Stimulated activated CD8-positive, alpha-beta memory T cell treated with anti-CD3 and anti-CD28 coated beads, Interleukin-7, amount 100 ng/mL, for 4 hours (primary cell): ENCODE measurements at places on chromosomes 5 and 9.

- DNase-seq, result no peak
Observed at GRCh38 chr5:34789021-34789531, 49.9 kb upstream of the TTC23L start.

- no peak for DNase-seq
Observed at GRCh38 chr9:85168412-85168811, 498.9 kb downstream of the NTRK2 start.

DNA sequence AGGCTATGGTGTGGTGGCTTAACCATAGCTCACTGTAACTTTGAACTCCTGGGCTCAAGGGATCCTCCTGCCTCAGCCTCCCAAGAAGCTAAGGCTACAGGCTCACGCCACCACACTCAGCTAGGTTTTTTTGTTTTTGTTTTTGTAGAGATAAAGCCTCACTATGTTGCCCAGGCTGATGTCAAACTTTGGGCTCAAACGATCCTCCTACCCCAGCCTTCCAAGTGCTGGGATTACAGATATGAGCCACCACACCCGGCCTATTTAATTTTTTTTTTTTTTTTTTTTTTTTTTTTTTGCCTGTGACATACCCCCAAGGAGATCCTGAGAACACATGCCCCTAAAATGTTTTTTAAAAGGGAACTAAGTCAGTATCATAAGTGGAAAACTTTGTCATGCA, 10.4 kb downstream of the FUBP3 start:
- DNase-seq, result no peak

GRCh38 chr5:103804711-103805110, 242.1 kb upstream of the NUDT12 start:
- no peak for DNase-seq

GRCh38 chr5:137344723-137345322, 154.3 kb downstream of the SPOCK1 start:
- no peak for DNase-seq

GRCh38 chr5:77418162-77418561, 74.0 kb downstream of the WDR41 start:
- DNase-seq, result no peak

DNA sequence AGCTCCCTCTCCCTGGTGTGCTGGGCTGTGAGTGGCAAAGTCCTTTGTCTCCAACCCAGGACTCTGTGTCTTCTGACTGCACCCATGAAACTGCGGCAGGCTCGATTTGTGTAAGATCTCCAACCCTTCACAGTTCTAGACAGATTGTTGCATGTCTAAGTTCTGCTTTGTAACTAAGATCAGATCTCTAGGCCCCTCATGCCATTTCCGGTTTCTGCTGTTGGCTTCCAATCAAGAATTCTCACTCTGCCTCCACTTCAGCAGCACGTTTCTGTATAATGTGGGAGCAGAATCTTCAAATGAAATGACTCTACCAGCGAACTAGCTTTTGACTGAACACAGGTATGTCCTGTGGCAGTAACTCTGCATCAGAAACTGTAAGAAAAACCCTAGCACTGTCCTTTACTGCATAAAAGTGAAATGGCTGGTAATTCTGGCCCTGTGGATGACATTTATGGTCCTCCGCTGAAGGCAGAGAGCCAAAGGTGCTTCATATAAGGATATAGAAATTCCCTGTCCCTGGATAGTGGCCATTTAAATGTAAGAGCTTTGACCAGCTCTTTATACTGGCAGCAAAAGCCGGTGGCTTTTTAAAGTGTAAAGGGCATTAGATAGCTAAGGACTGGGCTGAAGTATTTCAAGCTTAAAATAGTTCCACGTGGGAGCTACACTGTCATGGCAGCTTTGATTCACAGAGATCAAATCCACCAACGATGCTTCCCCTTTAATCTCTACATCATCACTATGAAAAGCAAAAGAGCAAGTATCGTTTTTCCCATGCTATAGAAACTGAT, 319.0 kb upstream of the CDH6 start:
- DNase-seq, result no peak

- DNase-seq, result no peak
Observed at GRCh38 chr9:120938851-120939250, 12.3 kb upstream of the TRAF1 start.

DNA sequence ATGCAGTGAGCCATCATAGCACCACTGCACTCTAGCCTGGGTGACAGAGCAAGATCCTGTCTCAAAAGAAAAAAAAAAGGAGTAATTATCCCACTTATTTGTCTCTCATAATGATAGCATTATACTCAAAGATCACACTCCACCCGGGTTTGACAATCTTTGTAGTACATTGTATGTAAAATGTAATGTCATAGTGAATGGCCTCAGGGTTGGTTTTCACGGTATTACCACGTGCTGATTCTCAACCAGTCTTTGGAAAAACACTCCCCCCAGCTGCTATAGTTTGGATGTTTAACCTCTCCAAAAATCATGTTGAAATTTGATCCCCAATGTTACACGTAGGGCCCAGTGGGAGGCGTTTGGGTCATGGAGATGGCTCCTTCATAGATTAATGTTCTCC, 402.4 kb upstream of the GRAMD2B start:
- DNase-seq, result no peak

DNA sequence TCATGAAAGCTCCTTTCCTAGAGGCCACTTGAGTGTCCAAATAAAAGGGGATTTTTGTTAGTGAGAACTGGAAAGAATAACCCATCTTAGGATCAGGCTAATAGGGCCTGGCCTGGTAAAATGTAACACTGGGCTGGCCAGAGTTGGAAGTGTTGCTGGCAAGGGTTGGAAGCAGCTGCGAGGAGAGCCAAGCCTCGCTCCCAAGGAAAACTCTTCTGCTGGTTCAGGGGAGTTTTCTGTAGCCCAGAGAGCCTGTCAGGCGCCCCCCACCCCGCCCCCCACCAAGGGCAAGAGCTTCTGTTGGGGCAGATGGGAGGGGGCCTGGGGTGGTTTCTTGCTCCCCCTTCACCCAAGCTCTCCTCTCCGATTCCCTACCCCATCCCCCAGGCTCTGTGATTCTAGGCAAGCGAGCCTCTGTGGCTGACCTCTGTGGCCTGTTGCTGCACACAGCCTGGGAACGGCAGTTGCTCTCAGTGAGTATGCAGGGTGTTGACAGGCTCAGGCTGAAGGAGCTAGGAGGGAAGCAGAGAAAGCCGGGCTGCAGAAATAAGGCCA, 547.8 kb downstream of the CCDC171 start:
- no peak for DNase-seq

DNA sequence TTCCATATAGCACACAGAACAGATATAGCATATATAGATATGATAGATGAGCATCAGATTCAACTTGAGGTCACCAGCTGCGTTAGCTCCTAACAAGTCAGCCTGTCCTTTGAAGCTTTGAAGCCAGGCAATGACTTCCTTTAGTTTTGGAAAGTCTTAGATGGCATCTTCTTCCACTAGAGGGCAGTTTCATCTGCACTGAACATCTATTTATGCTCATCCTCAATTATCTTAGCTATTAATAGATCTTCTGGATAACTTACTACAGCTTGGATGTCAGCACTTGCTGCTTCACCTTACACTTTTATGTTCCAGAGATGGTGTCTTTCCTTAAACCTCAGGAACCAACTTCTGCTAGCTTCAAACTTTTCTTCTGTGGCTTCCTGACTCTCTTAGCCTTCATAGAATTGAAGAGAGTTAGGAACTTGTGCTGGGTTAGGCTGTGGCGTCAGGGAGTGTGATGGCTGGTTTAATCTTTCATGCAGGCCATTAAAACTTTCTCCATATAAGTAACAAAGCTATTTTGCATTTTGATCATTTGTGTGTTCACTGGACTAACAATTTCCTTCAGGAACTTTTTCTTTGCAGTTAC, 1401.4 kb downstream of the EFNA5 start:
- DNase-seq, result no peak

- DNase-seq, result no peak
Observed at GRCh38 chr5:64861281-64861680, 92.6 kb downstream of the CWC27 start.

GRCh38 chr5:173191015-173191414, 44.0 kb downstream of the NKX2-5 start:
- no peak for DNase-seq

GRCh38 chr9:96858018-96858573, 3.8 kb upstream of the ZNF782 start:
- no peak for DNase-seq

DNA sequence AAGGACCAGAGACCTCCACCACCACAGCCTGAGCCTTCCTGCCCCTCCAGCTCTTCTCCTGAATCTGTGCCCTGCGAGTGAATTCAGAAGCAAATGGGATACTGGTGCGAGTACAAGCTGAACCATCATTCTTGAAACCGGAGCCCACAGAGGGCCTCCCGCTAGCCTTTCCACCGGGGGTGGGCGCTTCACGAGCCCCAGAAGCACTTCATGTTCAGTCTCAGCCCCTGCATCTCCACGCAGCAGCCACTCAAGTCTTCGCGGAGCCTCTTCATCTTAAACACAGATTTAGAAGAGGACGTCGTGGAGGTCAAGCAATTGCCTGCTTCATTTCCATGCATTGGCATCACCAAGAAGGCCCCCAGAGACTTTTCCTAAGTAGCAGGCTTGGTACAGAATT, 26.0 kb upstream of the OLFM1 start:
- DNase-seq, result no peak

DNA sequence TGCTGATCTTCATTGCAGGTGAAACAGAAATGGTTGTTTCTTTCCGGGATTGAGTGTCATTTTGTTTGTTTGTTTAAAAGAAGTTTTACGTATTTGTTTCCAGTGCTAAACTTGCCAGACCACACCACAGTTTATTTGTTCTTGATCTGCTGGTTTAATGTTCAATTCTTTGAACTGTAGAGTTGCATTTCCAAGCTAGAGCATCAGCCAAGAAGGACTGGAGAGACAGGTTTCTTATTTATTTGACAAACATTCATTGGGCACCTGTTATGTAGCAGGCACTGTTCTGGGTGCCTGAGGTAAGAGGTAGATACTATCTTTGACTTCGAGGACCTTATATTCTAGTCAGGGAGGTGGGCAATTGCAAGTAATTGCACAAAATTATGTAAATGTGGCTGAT, 45.0 kb downstream of the MCCC2 start:
- DNase-seq, result no peak

DNA sequence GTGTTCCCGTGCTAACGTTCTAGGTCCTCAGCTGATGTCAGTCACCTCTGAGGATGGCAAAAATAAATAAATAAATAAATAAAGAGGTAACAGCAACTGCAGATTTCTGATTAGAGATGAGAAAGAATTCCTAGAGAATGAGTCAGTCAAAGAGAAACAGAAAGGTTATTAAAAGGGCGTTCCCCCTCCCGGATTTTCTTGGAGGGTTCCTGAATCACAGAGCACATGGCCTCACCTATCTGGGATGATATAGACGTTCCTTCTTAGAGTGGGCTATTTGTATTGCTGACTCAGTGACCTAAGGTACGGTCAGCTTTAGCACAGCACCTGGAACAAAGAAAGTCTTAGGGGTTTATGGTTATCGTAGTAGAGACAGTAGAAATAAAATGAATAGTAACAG, 30.6 kb downstream of the HTR4 start:
- no peak for DNase-seq

DNA sequence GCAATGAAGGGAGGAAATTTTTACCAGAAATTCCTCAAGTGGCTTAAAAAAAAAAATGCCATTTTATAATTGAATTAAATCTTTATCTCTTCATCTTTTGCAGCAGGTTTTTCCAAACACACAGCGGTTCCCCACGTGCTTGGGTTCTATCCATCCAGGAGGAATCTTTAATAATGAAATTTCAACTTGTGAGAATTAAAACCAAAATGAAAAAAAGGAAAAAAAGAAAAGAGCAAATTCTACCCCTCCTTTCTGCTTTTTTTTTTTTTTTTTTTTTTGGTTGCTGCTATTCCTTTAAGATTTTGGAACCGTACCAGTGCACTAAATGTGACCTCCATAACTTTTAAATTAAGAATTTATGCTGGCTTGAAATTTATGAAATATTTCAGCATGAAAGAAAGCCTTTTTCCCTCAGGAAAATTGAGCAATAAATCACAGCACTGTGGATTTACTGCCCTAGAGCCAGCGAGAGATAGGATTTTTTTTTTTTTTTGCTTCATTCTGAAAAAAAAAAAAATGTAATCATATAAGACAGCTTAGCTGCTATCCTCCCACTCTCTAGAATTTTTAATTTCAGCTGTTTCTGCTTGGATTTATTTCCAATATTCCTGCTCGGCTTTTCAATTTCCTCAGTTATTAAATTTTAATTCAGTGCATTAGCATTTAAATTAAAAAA, 88.5 kb downstream of the ZNF618 start:
- DNase-seq, result no peak

DNA sequence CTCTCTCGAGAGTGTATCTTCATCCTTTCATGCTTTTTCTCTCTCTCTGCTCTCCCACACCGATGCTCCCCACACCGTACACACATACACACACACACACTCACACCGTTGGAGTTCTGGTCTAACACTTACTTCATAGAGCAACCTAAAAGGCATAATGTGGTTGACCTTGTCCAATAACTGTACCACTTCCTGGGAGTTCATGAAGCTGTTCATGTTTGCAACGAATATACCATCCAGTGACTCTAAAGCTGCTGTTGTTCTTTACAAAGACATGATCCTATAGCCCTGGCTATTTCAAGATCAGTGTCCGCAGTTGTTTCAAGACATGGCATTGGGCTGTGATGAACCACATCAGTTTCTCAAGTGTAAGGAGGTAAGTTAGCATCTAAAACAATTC, 10.0 kb downstream of the MEF2C start:
- DNase-seq, result no peak

DNA sequence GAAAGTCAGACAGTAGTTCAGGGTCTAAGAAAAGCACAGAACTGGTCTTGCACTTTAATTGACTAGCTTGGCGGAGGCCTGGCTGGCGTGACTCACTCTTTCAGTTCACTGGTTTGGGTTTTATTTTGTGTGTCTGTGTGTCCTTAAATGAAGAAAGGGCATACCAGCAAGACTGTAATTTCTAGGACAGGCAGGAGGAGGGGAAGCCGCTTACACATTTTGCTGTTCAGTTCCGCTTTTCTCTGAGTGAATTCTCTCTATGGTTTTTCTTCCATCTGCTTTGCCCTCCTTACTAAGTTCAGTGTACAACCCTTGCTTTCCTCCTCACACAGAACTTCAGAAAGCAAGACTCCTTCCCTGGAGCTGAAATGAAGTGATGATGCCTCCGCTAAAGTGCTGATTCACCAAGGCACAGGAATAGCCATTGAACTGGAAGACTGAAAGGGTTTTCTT, 150.8 kb downstream of the MEF2C start:
- DNase-seq, result no peak

DNA sequence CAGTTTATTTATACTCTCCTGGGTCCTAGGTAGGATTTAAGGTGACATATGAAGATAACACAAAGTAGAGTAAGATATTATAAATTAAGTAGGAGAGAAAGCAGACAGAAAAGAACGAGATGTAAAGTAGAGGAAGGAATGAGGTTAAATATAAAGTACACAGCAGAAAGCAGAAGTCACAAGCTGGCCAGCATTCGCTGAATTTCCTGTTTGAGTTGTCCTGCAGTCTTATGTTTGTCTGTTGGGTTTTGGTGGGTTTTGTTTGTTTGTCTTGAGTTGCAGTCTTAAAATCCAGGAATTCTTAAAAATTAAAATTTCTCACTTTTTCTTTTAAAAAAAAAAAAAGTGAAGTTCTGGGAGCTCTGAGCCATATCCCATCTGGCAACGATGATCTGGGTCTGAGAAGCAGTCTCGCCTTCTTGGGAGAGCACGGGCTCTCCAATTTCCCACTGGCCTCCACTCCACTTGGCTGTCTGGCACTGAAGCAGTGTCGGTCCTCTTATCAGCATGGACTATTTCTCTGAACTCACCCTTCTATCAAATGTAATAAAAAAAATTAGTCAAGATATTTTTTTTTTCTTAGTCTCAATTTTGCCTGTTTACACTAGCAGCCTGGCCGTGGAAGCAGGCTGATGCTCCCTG, 2.0 kb downstream of the S100Z start:
- no peak for DNase-seq

GRCh38 chr5:74616236-74617146, 24.0 kb downstream of the ENC1 start:
- DNase-seq, result no peak

GRCh38 chr9:134628354-134628736, 13.3 kb upstream of the COL5A1 start:
- no peak for DNase-seq
